ENCODE measurements at places on chromosomes 5 and 9. TPM values are rescaled to one million over a fixed set of nuclear protein-coding genes. Genes with fewer than 3 reads are reported as not detected.

Gene KCTD16
- 2.7 TPM for total RNA-seq

Gene FAM81B
- total RNA-seq: not detected

Gene QRFP
- total RNA-seq: not detected

Gene COX7C
- total RNA-seq: 236 TPM

Gene RNF180
- total RNA-seq: 6.1 TPM

Gene KCNIP1
- not detected for total RNA-seq

Gene CDH18
- 0.12 TPM for total RNA-seq

Gene NKD2
- 3.7 TPM for total RNA-seq

Gene PRDM12
- under 0.01 TPM for total RNA-seq

Gene FBLL1
- 0.56 TPM for total RNA-seq

Gene PCDHGB1
- 1.8 TPM for total RNA-seq

Gene GTF3C5
- total RNA-seq: 28.9 TPM

Gene FGFR4
- total RNA-seq: 0.66 TPM

Gene CDC37L1
- total RNA-seq: 18.5 TPM

Gene ANKDD1B
- total RNA-seq: 1.3 TPM

Gene FAM169A
- total RNA-seq: 0.19 TPM

Gene GOLM1
- total RNA-seq: 27.0 TPM

Gene DIAPH1
- total RNA-seq: 35.9 TPM

Gene IFNA21
- not detected for total RNA-seq

Gene TAF11L5
- not detected for total RNA-seq

Gene NEUROG1
- total RNA-seq: not detected

Gene SOHLH1
- not detected for total RNA-seq

Gene GABRG2
- total RNA-seq: not detected

Gene F12
- total RNA-seq: 0.25 TPM

Gene IFNB1
- total RNA-seq: not detected

Gene SPAAR
- 0.12 TPM for total RNA-seq

Gene CNTNAP3B
- total RNA-seq: 25.0 TPM

Gene HSPA5
- total RNA-seq: 177 TPM

Gene FAM221B
- not detected for total RNA-seq

Gene UNC13B
- 34.3 TPM for total RNA-seq

Gene LMBRD2
- total RNA-seq: 30.4 TPM

Gene HMCN2
- total RNA-seq: 0.06 TPM

Gene SLC1A1
- total RNA-seq: 38.7 TPM

Measured in aortic smooth muscle cell (primary cell).